Fibroblast of skin of left quadriceps (primary cell): ENCODE measurements at places on chromosomes 4 and X.

- DNase-seq, result no peak
Measured at GRCh38 chr4:31768756-31769155, 1048.6 kb downstream of the PCDH7 start.

GRCh38 chr4:90226734-90227133 lies 99.5 kb downstream of the CCSER1 start:
- no peak for DNase-seq

- no peak for DNase-seq
Measured at GRCh38 chr4:84159762-84160161, 339.3 kb downstream of the NKX6-1 start.

DNA sequence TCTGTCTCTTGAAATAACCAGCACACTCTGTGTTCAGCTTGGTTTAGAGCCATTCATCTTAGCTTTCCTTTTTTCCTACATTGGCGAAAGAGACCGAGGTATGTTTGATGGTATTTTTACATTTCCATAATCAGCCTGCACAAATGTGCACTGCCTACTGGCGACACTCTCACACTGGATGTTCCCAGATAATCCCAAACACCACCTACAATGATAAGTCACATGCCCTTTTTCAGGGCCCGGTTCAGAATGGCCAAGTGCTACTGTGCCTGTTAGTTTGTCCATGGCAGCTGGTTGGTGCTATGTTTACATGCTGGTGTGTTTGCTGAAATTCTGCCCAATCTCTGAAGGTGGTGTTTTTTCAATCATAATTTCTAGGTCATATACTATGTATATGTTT lies 80.8 kb upstream of the NR3C2 start:
- DNase-seq, result no peak

DNA sequence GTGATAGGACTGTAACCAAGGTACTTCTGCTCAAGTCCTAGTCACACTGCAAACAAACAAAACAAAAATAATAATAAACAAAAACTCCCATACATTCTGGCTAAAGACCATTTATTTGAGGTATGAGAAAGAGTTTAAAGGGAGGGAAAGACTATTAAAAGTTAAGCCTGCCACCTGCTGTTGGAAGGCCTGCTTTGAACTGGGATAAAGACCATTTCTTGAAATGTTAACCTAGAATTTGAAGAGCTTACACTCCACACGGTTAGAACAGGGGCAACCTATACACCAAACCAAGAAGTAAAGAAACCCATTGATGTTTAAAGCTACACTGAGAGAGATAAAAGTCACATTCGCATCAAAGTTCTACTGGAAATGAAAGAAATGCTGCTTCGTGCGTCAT lies 548.7 kb upstream of the DIPK2B start:
- DNase-seq, result no peak

- no peak for DNase-seq
Measured at GRCh38 chrX:98956014-98956413, 1454.1 kb downstream of the PCDH19 start.

DNA sequence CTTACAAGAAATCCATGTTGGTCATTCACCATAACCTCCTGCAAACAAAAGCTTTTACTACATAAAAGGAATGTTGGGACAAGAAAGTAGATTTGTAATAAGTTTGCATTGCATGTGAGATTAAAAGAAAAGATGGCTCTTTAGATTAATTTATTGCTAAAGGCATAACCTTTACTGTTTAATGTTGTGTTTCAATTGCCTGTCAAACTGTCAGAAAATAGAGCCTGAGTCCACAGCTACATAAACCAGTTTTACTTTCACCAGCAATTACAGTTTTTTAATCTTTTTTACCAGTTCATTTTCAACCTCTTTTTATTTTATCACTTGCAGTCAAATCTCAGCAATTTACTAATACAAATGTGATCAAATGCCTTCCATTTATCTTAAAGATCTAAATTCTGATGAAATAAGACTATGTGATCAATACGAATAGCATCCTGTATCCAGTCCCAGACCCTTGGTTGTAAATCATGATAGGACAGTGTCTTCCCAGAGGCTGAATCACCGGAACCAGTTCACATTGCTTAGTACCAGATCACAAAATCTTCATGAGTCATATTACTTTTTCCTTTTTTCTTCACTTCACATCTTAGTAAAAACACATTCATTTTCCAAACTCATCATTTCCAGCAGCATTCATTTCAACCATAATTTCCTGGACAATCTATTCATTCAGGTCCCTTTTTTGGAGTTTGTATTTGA lies 95.4 kb upstream of the FRG1 start:
- peak; percentile 71 for DNase-seq

GRCh38 chr4:29560452-29560851 lies 1159.7 kb upstream of the PCDH7 start:
- no peak for DNase-seq

GRCh38 chr4:154389148-154389547 lies 102.5 kb downstream of the DCHS2 start:
- DNase-seq, result no peak

- no peak for DNase-seq
Measured at GRCh38 chr4:123524958-123525628, 128.5 kb downstream of the SPRY1 start.

DNA sequence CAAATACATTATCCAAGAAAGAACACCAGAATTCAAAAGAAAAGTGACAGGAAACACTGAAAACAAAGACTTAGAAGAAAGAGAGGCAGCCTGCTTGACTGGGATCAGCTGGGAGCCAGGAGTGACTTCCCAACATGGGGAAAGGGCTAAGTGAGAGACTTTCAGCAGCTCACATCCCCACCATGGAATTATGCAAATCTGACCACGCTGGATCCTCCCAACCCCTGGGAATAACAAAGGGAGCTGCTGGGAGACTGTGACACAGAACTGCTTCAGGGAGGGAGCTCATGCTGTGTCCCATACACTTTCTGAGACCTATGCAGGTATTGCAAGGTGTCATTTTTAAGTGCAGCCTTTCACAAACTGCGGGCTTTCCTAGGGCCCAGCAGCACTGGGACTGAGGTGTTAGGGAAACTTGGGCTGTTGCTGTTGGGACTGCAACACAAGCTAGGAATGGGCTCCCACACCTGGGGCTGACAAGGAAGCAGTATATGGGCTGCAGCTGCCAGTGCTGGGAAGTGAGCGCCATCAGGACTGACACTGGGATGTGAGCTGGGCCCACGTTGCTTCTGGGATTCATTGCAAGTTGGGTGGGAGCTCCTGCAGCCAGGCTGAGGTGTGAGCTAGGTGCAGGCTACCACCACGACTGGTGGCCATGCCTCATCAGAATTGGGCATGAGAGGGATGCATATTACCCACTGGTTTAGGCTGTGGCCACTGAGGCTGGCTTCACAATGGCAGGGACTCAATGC lies 139.1 kb downstream of the KDR start:
- no peak for DNase-seq

DNA sequence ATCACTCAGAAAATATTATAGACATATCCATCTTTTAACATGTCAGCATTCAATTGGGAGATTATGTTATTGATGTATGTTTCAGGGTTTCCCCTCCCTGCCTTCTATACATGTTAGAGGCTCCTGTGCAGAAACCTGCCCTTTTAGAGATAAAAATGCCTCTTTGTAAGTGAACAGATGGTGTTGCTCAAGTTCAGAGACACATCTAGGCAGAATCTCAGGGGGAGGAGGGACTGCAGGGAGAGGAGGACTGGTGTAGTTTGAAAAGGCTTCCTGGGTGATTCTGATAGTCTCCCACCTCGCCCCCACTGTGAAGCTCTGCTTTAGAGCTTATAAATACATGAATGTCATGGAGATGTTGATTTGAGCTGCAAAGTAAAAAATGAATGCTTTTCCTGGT lies 12.0 kb upstream of the UNC5C start:
- DNase-seq, result no peak

DNA sequence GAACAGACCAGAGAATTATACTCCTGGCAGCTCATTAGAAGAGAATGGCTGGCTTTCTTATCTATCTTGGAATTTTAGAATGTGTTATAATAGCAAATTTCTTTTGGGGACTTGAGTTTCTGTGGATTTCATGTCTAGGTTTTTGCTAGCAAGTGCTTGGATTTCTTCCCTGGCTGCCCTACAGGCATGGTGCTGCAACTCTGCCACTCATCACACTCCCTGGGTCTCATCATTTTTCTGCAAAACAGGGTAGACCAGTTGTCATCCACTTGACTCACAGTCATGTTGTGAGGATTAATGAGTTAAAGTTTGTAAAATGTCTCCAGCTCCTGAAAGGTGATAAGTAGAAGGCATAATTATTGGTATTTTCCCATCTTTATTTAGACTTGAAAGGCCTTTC lies 60.7 kb upstream of the LCORL start:
- no peak for DNase-seq

DNA sequence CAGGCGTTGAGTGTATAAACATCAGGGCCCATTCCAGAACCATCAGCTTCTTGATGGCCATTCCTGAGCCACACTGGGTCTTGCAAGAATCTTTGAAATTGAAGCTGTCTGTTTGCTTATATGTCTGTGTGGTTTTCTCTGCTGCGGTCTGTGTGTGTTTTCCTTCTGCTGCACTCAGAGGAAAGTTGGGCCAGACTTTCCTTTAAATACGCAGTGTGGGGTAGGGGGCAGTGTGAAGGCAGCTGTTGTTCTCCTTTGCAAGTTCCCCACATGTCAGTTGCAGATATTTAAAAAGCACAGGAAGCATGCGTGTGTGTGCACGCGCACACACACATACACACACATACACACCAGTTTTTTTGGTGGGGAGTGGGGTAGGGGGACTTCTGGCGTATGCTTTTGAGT lies 32.1 kb downstream of the CCKAR start:
- peak; percentile 9 for DNase-seq

- no peak for DNase-seq
Measured at GRCh38 chr4:183757060-183757459, 98.0 kb downstream of the TRAPPC11 start.

DNA sequence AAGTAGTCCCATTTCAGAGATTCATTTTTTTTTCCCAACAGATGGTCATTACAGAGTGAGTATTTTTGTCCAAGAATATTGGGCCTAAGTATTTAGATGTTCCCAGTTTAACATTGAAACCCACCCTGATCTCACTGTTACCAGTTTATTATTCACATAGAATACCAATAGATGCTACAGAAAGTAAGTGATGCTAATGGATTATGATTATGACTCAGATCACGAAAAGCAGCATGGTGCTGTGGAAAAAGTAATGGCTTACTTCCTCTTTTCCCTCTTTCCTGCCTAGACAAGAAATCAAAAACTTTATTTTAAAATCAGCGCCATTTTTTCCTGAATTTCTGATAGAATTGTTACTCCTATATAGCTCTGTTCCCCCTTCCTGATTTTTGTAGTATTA lies 51.9 kb downstream of the GSPT2 start:
- no peak for DNase-seq

GRCh38 chrX:9767375-9767774 lies 1.7 kb upstream of the GPR143 start:
- no peak for DNase-seq

DNA sequence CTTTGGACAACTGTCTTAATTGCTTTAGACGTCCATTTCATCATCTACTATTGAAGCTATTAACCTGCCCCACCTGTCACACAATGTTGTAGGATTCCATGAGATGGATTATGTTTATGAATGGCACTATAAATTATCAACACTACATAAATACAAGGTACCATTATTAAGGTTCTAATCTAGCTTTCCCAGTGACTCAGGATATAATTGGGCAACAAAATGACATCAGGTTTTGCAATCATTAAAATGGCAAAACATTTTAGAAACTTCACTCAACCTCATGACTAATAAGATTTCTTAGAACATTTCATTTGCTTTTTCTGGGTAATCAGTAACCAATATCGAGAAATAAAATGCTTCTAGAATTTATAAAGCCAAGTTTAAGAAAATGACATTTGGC lies 9.2 kb downstream of the HOPX start:
- DNase-seq, result no peak

GRCh38 chrX:76555816-76556215 lies 128.3 kb downstream of the MAGEE1 start:
- DNase-seq, result no peak

- no peak for DNase-seq
Measured at GRCh38 chrX:133468051-133468450, 52.8 kb upstream of the GPC4 start.

DNA sequence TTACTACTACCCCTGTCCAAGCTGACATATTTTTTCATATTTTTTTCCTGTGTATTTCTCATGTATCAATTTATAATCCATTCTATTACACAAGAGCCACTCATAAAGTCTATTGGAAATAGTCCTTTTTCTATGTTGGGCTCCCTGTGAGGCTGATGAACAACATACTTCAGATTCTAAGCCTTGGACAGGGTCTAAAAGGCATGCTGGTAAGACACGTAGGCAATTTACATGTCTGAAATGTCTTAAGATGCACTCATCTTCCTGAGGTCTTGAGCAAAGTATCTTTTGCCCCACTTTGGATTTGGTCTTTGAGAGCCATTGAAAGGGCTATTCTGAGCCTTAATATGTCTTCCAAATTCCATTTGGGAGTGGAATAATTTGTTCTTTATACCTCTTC lies 31.8 kb downstream of the OCIAD1 start:
- DNase-seq, result no peak

DNA sequence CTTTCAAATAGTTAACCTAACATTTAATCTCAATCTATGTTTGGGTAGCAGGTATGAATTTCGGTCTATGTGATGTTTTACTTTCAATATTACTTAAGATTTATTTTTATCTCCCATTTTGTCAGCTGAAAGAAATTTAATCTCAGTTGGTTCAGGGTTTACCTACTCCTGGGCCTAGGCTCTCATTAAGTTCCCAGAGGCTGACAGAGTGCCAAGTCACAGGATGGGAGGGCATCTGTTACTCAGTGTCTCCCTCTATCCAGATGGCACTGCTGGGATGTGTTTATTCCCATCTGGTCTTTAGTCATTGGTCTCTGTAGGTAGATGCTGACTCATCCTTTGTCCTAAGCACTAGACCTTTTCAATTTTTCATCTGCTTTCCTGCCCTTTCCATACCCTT lies 129.4 kb upstream of the ARSJ start:
- no peak for DNase-seq

DNA sequence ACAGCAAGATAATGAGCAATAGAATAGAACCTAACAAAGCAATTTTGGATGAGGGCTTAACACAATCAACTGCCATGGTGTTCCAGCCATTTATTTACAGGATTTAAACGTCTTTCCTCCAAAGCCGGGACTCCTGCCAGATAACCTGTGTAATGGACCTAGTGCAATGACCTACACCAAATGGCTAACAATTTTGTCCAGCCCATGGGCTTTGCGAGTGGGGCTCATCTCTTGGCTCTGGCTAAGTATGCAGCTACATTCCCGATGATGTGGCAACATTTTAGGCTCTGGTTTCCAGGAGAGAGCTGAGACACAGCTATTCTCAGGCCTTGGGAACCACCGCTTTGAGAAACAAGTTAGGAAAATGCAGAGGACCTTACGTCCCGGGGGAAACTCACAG lies 822.3 kb upstream of the FTHL17 start:
- DNase-seq, result no peak
